ENCODE measurements at places on chromosomes 6 and 20.

DNA sequence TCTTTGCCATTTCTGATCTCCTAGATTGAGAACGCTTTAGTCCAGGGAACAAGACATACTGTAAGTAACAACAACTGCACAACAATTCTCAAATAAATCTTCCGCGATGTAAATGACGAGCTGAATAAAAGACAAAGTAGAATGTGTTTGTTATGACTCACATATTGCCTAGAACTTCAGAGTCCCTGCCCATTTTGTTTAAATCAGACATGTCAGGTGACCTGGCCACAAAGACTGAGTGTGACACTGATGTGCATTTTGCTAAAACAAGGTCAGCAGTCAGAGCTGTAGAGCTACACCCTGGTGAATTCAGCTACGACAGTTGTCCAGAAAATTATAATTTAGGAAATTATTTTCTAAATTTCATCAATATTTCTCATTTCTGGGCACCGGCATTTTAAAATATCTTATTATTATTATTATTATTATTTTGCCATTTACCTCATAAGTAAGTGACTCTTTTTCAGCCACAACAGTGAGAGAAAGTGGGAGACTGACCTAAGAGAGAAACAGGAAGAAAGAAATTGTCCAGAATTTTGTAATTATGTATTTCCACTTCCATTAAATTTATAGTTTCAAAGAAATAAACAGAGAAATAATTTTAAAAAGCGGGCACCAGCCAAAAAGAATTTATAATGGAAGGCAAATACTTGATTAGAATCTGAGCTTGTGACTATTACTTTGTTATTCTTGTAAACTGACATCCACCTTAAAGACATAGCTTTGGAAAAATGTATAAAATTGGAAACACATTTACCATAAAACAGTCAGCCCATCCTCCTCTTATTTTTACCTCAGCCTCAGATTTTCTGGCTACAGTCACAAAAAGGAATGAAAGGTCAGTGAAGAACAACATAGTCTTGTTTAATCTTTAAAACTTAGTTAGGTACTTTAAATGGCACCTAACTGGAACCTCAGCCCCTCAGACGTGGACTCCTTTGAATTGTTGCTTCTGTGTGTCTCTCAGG is 157.0 kb upstream of the CITED2 start:
- no peak for DNase-seq

- DNase-seq: no peak
Measured at GRCh38 chr20:11207749-11208502, 534.1 kb upstream of the JAG1 start.

DNA sequence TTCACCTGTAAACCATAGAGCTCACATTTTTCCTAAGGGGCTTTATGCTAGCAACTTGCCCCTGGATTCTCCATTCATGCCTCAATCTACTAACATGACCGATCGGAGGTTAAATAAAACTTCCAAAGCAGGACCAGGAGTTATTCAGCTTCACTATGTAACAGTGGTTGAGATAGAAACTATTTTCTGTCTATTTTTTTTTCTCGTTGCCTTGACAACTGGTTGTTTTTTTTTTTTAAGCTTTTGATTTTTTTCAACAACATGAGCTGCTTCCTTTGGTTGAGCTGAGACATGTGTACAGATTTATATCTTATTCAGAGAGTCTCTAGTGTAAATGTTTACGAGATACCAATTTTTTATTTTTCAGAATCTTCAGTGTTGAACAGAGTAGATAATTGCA is 85.7 kb downstream of the SHLD1 start:
- DNase-seq: no peak

GRCh38 chr6:30615219-30615957 is 1.7 kb downstream of the PPP1R10 start:
- peak; percentile 66 for DNase-seq

GRCh38 chr6:1491591-1492319 is 102.4 kb downstream of the FOXF2 start:
- no peak for DNase-seq

DNA sequence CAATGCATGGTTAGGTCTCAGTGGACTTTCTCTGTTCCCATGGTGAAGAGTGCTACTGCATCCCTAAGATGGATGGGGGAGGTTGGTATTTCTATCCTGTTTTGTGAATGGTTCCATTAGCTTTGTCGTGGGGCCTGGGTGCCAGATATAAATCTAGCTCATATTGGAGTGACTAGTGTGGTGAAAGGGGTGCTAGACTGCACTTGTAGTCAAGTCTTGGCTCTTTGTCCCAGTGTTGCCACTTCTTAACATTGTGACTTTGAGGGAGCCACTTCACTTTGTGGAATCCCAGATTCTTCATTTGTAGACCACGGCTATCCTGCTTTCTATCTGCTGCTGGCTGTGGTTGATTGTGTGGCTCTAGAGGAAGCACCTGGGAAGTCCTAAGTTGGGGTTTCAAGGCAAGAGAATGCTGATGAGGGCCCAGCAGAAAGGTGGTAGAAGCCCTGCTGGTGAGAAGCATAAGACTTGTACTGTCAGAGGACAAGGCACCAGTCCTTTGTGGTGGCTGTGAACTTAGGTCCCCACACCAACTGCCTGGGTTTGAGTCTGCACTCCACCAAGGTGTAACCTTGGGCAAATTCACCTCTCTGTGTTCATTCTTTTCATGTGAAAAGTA is 44.1 kb downstream of the VAPB start:
- no peak for DNase-seq

GRCh38 chr6:23783901-23784300 is 342.1 kb upstream of the NRSN1 start:
- DNase-seq: no peak

- no peak for DNase-seq
Measured at GRCh38 chr20:32752458-32753250, 9.4 kb upstream of the COMMD7 start.

- no peak for DNase-seq
Measured at GRCh38 chr20:42461965-42462593, 727.6 kb downstream of the PTPRT start.

- no peak for DNase-seq
Measured at GRCh38 chr6:99347804-99348203, 1.7 kb downstream of the FAXC start.

GRCh38 chr20:60011512-60012507 is 53.6 kb downstream of the CDH26 start:
- no peak for DNase-seq

- DNase-seq: no peak
Measured at GRCh38 chr6:142376800-142377496, 75.1 kb downstream of the ADGRG6 start.

- no peak for DNase-seq
Measured at GRCh38 chr6:106180208-106180607, 94.1 kb downstream of the PRDM1 start.

DNA sequence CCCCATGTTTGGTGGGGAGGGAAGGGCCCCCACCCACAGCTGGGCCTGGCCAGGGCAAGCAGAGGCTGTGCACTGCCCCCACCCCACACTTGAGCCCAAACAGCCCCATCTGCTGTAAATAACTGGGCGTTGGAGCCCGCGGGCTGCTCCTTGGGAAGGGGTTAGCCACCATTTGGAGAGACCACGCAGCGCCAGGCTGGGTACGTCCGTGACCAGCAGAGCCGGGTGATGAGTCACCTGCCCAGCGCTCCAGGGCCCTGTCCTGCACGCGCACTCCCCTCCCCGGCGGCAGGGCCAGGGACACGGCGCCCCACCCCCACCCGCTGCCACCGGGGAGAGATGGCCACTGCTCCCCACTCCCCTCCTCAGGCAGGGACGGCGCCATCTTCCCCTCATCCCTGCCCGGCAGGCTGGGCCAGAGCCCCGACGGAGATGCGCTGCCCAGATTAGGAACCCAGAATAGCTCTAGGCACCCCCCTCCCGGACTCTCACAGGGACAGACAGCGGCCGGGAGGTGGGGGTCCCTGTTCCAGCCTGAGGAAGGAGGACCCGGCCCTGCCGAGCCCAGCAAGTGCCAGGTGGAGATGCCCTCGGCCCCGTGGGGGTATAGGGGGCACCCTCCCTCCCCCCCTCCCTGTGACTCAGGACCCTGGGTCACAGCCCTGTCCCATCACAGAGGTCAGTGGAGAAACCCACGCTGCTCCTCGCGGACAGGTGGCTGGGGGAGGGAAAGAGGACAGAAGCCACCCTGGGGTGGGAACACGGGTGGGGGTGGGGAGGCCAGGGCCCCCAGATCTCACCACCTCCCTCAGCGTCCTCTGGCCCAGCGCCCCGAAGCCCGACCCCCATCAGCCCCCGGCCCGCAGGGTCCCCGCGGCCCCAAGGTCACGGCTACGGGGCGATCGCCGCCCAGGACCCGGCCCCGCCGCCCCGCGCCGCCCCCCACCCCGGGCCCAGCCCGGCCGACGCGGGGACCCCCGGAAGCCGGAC is 642 bp downstream of the EEF1A2 start:
- no peak for DNase-seq

DNA sequence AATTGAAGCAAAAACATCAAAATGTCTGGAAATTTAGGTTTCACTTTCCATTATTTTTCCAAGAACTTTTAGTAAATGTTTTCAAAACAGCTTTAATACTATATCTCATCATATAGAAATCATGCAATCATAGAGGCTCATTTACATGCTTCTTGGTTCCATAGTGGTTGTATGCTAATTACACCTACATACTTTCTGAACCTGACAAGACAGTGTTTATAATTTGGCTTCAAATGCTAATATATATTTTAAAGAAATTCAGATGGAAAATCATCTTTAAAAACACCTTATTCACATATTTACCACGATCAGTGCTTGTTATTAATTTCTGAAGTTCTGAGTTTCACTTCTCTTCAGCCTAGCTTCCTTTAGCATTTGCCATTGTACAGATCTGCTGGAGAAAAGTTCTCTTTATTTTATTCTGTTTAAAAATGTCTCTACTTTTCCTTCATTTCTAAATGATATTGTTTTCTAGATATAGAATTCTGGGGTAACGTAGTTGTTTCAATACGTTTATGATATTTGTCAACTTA is 89.9 kb downstream of the PLCB1 start:
- no peak for DNase-seq

DNA sequence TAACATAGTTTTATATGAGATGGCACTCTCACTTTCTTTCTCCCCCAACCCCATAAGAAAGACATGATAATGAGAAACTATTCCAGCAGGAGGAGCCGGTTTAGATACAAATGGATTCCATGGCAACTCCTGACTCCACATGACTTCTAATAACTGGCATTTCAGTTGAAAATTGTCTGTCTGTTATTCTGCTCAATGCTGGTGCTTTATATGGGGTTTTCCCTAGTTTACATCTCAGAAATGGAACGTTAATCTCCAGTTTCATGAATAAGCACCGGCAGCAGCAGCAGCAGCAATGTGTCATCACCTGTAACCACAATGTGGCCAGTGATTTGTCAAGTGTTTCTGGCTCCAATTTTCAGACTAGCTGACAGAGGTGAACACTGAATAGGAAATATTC is 8.0 kb upstream of the SIM1 start:
- no peak for DNase-seq

GRCh38 chr6:72401865-72402264 is 220.0 kb upstream of the KCNQ5 start:
- DNase-seq: no peak

GRCh38 chr6:35729722-35730121 is 7.1 kb upstream of the ARMC12 start:
- DNase-seq: no peak
